Umbilical cord (tissue), 2 donors: ENCODE measurements at places on chromosomes 7 and 10. TPM values are rescaled to one million over a fixed set of nuclear protein-coding genes. Genes with fewer than 3 reads are reported as not detected.

- DNase-seq: no peak
Observed at GRCh38 chr7:1152492-1152891, 7.5 kb downstream of the ZFAND2A start.

GRCh38 chr10:97887399-97887798 is 37.8 kb downstream of the GOLGA7B start:
- no peak for DNase-seq

GRCh38 chr7:32494946-32495297 is 367 bp upstream of the AVL9 start:
- no peak for DNase-seq

- no peak for DNase-seq
Observed at GRCh38 chr10:120156614-120157274, 264.2 kb downstream of the SEC23IP start.

DNA sequence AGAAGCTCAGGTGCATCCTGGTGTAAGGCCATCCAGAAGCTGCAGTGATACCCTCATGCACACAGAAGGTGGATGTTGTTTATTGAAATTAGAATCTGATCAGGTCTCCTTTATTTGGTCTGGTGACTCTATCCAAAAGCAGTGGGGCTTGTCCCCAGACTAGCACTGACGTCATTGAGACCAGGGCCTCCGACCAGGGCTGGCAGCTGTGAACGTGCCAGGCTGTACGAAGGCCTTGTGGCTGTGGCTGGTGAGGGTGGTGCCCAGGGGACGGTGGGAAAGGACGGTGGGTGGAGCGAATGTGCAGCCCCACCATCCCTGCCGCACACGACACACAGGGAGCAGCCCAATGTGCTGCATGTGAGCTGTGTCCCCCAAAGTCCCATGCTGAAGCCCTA is 160.0 kb downstream of the ADARB2 start:
- no peak for DNase-seq

GRCh38 chr10:44950326-44951225 is 9.0 kb upstream of the RASSF4 start:
- DNase-seq: no peak

GRCh38 chr10:16466001-16466400 is 29.2 kb downstream of the PTER start:
- no peak for DNase-seq

GRCh38 chr10:93712593-93712992 is 10.2 kb upstream of the FRA10AC1 start:
- no peak for DNase-seq

Gene PAX4
- total RNA-seq: 2.9 TPM

Gene CRYGN
- total RNA-seq: not detected
